ENCODE measurements at places on chromosomes 2 and 18. TPM values are rescaled to one million over a fixed set of nuclear protein-coding genes. Genes with fewer than 3 reads are reported as not detected.
A peak's percentile ranks its signal among the peaks of the same experiment; 100 is the strongest.

C2orf49 gene
- total RNA-seq: 15.9 TPM

GRCh38 chr2:113324684-113325160 lies 46.0 kb upstream of the PAX8 start:
- DNase-seq: peak; percentile 28

GRCh38 chr2:191580581-191580980 lies 97.4 kb upstream of the NABP1 start:
- no peak for DNase-seq

CCDC93 gene
- 39.3 TPM for total RNA-seq

GRCh38 chr2:114762986-114763385 lies 320.5 kb downstream of the DPP10 start:
- DNase-seq: no peak

Measured in activated T-cell treated with anti-CD3 and anti-CD28 coated beads, Interleukin-2, amount 50 U/mL, for 72 hours (primary cell).